ENCODE measurements at places on chromosomes 12 and 14.

DNA sequence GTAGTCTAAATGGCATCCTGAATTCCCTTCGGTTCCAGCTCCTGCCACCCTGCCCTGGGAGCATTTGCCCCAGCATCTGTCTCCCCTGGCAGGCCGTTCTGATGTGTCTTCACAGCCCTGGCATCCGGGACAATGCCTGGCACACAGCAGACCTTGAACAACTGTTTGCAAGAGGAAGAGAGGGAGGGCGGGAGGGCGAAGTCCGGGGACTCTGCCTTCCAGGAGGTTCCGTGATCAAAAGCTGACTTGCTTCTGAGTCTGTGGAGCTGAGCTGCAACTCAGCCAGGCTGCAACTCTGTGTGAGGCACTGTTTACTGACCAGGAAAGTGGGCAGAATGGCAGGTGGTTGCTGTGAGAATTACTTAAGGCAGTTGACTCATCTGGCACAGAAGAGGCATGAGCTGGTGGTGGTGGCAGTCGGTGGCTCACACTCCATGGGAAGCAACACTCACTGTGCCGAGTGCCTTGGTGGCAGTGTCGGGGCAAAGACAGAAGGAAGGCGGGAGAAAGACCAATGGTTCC is 61.1 kb upstream of the DLK1 start:
- no peak overlapping the region for H3K4me3 ChIP-seq
- peaks cover 14% of the 10 kb centered on the region for H3K4me1 ChIP-seq
- no peak for DNase-seq
- no peaks in the 10 kb centered on the region for H3K36me3 ChIP-seq

- peaks cover 19% of the 10 kb centered on the region for H3K4me1 ChIP-seq
- H3K27ac ChIP-seq, result no peak overlapping the region
- H3K4me3 ChIP-seq, result no peak overlapping the region
- DNase-seq, result no peak
- no peaks in the 10 kb centered on the region for H3K36me3 ChIP-seq
These were observed 182.8 kb downstream of the NUAK1 start for GRCh38 chr12:105955976-105956375.

DNA sequence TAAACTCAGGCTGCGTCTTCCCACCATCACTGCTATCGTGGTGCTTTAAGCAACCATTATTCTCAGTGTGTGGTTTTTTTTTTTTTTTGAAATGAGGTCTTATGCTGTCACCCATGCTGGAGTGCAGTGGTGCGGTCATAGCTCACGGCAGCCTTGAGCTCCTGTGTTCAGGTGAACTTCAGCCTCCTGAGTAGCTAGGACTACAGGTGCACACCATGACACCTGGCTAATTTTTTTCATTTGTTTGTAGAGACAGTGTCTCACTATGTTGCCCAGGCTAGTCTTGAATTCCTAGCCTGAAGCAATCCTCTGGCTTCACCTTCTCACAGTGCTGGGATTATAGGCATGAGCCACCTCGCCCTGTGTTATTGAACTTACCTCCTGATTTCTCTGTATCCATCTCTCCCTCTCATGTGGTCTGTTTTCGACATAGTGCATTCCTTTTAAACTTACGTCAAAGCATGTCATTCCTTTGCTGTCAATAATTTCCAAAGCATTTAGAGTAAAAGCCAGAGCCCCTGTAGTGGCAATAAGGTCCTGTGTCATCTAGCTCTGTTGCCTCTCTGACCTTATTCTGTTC is 255.5 kb downstream of the SNAPC1 start:
- H3K27ac ChIP-seq, result no peak overlapping the region
- no peaks in the 10 kb centered on the region for H3K36me3 ChIP-seq
- H3K4me3 ChIP-seq, result no peak overlapping the region
- no peaks in the 10 kb centered on the region for H3K4me1 ChIP-seq
- no peak for DNase-seq
- H3K27me3 ChIP-seq, result 0 out of 2 replicates have a peak, but pooled peaks cover 5% of the 10 kb centered on the region

DNA sequence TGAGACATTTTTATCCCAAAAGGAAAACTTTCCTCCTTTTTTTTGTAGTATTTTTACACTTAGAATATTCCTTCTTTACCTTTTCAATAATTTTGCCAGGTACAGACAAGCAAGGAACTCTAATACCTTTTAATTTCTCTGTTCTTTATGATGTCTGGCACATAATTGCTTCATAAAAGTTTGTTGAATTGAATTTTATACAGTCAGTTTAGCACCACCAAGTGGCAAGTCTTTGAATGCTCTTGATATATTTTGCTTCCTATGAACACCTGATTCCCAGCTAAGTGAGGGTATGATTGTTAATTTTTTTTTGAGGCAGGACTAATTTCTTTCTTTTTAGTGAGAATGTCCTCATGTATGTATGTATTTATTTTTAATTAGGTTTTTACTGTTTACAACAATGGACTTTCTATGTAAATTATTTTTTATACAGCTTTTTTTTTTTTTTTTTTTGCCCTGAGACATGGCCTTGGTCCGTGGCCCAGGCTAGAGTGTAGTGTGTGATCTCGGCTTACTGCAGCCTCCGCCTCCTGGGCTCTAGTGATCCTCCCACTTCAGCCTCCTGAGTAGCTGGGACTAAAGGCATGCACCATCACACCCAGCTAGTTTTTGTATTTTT is 6.9 kb downstream of the TBC1D15 start:
- DNase-seq, result no peak
- no peaks in the 10 kb centered on the region for H3K4me1 ChIP-seq
- H3K27ac ChIP-seq, result no peak overlapping the region
- no peaks in the 10 kb centered on the region for H3K27me3 ChIP-seq
- H3K36me3 ChIP-seq, result peaks cover 16% of the 10 kb centered on the region

DNA sequence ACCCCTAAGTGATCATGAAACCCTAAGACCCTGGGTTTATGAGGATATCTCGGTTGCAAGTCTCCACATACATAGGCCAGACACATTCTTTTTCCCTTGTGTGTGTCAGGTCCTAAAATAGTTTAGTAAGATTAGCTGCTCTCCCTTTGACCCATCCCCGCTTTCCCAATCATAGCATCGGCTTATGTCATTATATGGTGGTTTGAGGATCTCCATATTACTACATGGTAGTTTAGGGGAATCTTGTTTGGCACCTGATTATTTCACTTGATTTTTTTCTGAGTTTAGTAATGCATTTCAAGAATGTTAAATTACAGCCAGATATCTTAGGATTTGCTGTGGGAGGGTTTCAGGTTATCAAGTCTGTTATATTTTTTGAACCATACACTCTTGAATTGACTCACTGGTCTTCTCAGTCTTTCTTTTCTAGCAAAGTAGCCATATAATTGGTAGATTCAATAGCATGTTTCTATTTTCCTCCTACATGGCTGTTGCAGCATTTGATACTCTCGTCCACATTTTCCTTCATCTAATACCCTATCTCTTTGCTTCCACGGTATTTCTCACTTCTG is 68.3 kb upstream of the TRHDE start:
- no peaks in the 10 kb centered on the region for H3K27me3 ChIP-seq
- H3K36me3 ChIP-seq, result no peaks in the 10 kb centered on the region
- H3K4me3 ChIP-seq, result no peak overlapping the region
- no peaks in the 10 kb centered on the region for H3K4me1 ChIP-seq
- H3K27ac ChIP-seq, result no peak overlapping the region
- DNase-seq, result no peak

GRCh38 chr12:94636462-94637085 is 13.8 kb downstream of the TMCC3 start:
- H3K27me3 ChIP-seq, result no peaks in the 10 kb centered on the region
- no peak overlapping the region for H3K27ac ChIP-seq
- no peak overlapping the region for H3K4me3 ChIP-seq
- peaks cover 7% of the 10 kb centered on the region for H3K4me1 ChIP-seq
- DNase-seq, result no peak

DNA sequence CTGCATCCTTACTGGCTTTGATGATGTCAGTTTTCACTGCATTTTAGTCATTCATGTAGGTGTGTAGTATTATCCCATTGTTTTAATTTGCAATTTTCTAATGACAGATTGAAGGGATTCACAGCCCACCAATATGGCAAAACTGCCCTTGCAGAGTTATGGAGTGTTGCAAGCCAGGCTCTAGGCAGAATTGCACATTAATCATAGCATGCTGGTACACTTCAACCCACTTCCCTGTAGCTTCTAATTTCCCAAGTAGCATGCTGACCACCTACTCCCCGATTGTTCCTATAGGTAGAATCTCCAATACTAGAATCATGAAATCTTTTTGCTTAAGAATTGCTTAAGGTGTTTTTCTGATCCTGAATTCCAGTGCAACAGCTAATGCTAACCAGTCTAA is 5.2 kb upstream of the RNASE6 start:
- H3K27me3 ChIP-seq, result no peaks in the 10 kb centered on the region
- H3K36me3 ChIP-seq, result no peaks in the 10 kb centered on the region
- no peaks in the 10 kb centered on the region for H3K4me1 ChIP-seq
- no peak overlapping the region for H3K4me3 ChIP-seq
- H3K27ac ChIP-seq, result no peak overlapping the region

DNA sequence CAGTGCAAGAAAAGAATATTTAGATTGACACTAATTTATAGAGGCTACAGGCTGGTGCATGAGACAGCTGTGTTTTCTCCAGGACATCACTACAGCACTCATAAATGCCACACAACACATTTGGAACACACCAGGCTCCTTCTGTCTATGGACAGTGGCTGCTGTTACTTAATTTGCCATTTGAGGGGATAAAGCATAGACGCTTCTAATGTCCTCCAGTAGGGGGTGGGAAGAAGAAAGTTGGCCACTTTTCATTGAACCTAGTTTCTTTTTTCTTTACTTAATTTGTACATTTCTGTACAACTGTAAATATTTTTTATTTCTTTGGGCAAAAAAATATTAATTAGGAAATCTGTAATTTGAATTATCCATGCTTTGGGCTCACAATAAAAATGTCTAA is 12.4 kb upstream of the RTN1 start:
- DNase-seq, result no peak
- H3K27ac ChIP-seq, result no peak overlapping the region
- no peaks in the 10 kb centered on the region for H3K4me1 ChIP-seq
- no peak overlapping the region for H3K4me3 ChIP-seq
- no peaks in the 10 kb centered on the region for H3K36me3 ChIP-seq

DNA sequence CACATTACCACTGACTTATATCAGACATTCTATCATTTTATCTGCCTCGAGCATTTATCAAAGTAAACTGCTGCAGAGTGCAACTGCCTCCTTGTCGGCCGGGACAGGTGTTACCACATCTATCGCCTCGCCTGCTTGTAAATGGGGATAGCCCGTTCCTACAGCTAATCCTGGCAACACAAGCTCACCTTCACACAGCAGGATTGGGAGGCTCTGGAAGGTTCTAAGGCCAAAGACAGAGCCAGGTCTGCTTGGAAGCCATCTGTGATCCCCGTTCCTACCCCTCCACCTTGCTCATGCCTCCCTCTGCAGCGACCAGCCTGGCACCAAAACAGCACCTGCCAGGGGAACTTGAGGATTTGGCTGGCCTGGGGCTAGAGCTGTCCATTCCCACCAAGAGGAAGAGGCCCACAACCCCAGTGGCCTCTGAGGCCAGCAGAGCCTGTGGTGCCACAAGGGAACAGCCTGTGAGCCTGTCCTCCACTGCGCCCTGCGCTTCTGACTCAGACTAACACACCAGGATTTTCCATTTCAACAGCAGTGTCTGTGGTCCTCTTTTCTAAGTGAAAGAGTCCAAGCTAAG is 114.8 kb upstream of the DIO3 start:
- no peaks in the 10 kb centered on the region for H3K36me3 ChIP-seq
- no peak for DNase-seq
- no peak overlapping the region for H3K4me3 ChIP-seq

GRCh38 chr12:126361804-126362203 is 1296.6 kb downstream of the AACS start:
- no peaks in the 10 kb centered on the region for H3K36me3 ChIP-seq
- DNase-seq, result no peak
- H3K27me3 ChIP-seq, result no peaks in the 10 kb centered on the region
- H3K4me3 ChIP-seq, result no peak overlapping the region

DNA sequence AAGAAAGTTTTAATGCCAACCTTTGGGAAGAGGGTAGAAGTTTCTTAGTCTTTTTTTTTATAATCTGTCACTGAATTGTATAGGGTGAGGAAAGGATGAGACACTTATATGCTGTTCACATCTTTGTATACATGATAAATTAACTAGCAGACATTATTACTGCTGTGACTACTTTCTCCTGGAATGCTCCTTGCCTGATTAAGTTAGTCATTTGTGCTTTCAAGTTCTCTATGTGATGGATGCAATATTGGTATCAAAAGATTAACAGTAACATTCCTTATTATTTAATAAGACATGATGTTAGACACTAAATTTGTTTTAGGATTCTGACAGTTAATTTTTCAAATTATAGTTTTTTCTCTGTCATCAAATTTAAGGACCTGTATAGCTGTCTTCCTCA is 223.4 kb upstream of the GARIN2 start:
- no peak overlapping the region for H3K27ac ChIP-seq
- no peak for DNase-seq
- no peaks in the 10 kb centered on the region for H3K27me3 ChIP-seq
- H3K4me3 ChIP-seq, result no peak overlapping the region
- H3K4me1 ChIP-seq, result no peaks in the 10 kb centered on the region
- H3K36me3 ChIP-seq, result no peaks in the 10 kb centered on the region

DNA sequence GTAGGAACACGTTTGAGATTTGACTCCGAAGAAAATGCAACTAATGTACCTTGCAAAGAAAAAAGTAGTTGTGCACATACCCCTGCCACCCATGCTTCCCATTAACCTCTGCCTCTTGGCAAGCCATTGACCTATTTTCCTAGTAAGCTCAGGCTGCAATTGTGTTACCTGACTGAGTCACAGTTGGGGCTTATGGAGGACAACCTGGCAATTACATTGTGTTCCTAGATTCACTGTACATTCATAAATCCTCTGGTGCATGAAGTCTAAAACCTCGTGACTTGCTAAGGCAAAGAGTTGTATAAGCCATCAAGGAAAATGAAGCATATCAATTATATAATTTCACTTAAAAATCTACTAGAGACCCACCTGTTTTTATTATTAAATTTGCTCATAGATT is 62.0 kb upstream of the DUSP6 start:
- H3K27ac ChIP-seq, result no peak overlapping the region
- DNase-seq, result no peak
- H3K4me3 ChIP-seq, result no peak overlapping the region
- no peaks in the 10 kb centered on the region for H3K27me3 ChIP-seq
- peaks cover 27% of the 10 kb centered on the region for H3K4me1 ChIP-seq

DNA sequence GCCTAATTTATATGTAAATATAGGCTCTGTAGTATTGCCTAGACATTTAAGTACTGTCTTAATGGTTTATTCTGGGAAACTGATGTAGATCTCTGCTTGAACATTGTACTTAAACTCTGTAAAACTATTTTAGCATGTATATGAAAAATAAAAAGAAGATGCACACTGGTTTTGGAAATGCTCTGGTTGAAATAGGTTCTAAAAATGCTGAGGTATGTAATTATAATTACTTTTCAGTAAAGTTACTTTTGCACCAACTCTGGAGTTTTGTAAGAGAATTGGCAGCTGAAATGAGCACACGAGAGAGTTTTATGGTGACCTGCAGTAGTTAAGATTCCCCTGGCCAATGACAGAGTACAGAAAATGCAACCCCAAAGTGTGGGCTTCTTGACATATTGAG is 353.9 kb downstream of the ATP23 start:
- no peaks in the 10 kb centered on the region for H3K27me3 ChIP-seq
- H3K4me1 ChIP-seq, result peaks cover 8% of the 10 kb centered on the region
- DNase-seq, result no peak
- H3K27ac ChIP-seq, result no peak overlapping the region
- no peaks in the 10 kb centered on the region for H3K36me3 ChIP-seq

GRCh38 chr14:30389877-30390385 is 169.0 kb upstream of the G2E3 start:
- no peak overlapping the region for H3K4me3 ChIP-seq
- no peaks in the 10 kb centered on the region for H3K27me3 ChIP-seq
- no peak for DNase-seq
- H3K4me1 ChIP-seq, result no peaks in the 10 kb centered on the region
- H3K27ac ChIP-seq, result no peak overlapping the region

All from SJSA1 (cell line).